Smooth muscle cell of the brain vasculature (primary cell): ENCODE measurements at places on chromosomes 13 and 19.

- DNase-seq, result no peak
Measured at GRCh38 chr13:50464349-50465251, 378.9 kb downstream of the DLEU7 start.

DNA sequence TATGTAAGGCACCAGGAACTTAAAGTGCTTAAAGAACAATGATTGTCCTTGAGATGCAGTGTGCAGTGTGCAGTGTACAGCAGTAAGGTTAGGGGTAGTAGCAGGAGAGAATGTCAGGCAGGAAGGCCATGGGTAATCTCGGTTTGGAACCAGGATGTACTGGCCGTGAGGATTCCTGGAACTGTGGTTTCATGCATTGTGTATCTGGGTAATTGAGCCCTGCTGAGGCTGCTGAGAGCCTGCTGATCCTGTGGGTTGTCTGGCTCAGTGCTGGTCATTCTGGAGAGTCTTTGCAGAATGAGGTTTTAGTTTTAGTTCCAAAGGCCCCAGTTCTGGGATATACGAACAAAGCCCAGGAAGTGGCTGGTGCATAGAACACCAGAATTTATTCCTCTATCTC, 71.0 kb downstream of the ZNF568 start:
- DNase-seq, result no peak

GRCh38 chr19:39740395-39740794, 2.6 kb upstream of the CLC start:
- DNase-seq, result no peak

- no peak for DNase-seq
Measured at GRCh38 chr19:6540918-6541689, 10.3 kb downstream of the TNFSF9 start.

- DNase-seq, result no peak
Measured at GRCh38 chr13:36417331-36417730, 15.0 kb upstream of the CCNA1 start.

- no peak for DNase-seq
Measured at GRCh38 chr19:29121684-29122083, 91.3 kb downstream of the UQCRFS1 start.

DNA sequence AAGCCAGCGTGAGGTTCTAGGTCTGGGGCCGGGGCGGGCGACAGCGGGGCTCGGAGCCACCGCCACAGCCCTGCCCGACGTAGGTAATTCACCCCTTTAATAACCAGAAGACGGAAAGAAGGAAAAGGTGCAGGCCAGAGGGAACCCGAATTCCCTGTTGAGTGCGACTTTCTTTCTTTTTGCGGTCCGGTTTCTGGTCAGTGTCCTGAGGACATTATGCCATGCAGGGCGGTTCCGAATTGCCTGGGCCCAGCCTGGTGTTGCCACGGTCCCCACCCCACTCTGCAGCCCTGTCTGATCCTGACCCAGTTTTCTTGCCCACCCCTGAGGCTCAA, 18.4 kb upstream of the TFDP1 start:
- DNase-seq, result no peak

- DNase-seq, result no peak
Measured at GRCh38 chr13:46551410-46552302, 1.3 kb upstream of the LRCH1 start.

DNA sequence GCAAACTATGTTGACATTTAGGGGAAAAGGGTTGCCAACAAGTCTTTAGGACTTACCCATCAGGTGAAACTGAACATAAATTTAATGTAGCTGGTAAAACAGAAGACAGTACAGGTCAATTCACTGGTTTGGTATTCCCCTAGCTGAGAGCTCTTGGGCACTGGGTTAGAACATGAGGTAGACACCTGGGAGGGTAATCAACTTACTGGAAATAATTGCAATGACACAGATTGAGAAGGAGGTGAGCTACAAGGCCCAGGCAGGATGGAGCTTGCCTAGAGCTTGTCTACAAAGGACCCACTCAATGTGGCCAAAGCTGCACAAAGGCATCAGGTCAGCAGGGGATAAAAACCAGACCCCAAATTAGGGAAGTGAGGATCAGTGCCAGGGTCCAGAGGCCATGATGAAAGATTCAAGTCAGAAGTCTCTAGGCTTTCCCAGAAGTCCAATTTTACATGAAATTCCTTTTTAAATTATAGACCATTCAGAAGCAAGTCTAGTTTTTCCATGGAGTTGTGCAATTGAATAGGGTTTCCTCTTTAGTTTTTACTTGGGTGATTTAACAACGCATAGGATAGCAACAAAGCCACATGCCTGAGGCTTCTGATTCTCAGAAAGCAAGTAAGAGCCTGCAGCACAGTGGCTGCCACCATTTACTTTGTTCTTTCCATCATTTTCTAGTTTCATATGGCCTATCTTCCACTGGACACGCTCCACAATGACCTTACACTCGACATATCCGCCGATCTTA, 194.0 kb downstream of the NDFIP2 start:
- no peak for DNase-seq

DNA sequence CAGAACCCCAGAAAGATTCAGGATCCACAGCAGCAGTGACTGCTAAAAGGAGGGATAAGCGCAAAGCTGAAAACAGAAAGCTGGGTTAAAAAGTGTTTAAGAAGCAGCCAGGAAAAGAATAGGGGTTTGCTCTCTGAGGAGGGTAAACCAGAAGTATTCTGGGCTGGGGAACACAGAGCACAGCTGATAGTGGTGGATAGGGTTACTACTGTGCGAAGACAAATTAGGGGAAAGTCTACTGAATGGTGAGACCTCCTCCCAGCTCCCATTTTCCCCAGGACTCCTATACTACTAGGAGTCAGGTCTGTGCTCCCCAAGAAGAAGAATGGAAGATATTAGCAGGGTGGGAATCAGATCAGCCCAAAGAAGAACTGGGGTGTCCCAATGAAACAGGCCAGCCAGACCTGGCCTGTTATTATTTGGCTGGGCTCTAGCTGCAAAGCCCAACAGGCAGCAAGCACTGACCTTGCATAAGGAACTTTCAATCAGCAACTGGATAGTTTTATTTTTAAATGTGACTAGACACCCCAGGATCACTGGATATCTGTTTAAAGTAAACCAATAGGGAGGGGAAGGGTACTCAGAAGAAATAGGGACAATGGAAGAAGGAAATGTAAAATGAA, 43.5 kb upstream of the SERTM1 start:
- no peak for DNase-seq

GRCh38 chr19:6086068-6086788, 24.1 kb downstream of the RFX2 start:
- no peak for DNase-seq

GRCh38 chr13:30303269-30303668, 4.1 kb downstream of the KATNAL1 start:
- no peak for DNase-seq

DNA sequence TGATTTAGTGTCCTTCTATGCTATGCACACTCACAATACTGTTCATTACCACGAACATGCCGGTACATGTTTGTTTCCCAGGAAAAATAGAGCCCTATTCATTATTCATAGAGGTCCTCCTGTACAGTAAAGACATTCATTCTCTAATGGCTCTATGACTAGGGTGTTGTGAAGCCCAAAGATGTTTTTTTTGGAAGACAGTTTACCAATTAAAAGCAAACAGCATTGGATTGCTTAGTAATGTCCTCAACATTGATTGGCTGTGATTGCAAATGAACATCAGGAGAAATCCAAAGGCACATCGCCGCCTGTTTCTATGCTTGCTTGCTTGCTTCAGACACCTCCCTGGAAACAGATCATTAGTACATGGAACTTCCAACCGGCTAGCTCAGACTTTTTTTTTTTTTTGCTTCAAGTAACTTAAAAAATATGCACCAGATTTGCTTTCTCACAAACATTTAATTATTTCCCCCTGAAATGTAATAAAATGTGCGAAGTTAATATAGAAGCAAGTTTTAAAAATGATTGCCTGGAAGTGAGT, 8.8 kb upstream of the GPC6 start:
- DNase-seq, result no peak

DNA sequence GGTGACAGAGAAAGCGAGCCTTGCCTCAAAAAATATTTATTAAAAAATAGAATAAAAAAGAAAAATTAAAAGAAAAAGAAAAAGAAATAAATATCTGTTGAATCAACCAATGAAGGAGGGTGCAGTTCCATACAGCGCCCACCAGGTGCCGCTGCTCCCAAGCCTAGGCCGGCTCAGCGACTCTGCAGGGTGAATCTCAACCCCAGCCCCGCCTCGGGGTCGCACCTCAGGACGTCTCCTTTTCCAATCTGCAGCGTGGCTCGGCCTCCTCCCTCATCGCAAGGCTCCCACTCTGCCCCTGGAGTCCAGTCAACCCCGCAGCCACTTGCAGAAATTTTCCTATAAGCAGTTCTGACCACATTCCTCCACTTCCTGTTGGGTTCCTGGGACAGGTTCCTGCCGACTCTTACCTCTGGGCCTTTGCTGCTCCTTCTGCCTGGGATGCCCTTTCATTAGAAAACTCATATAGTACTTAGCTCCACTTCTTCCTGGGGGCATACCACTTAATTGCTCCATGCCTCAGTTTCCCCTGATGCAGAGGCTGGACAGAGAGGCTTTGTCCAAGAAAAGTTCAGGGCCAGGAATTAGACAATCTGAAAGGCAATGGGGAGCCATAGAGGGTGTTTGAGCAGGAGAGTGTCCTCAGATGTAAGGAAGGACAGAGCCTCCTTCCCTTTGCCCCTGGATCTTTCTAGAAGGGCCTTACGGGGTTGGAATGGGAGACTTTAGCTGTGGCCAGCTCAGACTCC, 24.3 kb downstream of the NFILZ start:
- no peak for DNase-seq

DNA sequence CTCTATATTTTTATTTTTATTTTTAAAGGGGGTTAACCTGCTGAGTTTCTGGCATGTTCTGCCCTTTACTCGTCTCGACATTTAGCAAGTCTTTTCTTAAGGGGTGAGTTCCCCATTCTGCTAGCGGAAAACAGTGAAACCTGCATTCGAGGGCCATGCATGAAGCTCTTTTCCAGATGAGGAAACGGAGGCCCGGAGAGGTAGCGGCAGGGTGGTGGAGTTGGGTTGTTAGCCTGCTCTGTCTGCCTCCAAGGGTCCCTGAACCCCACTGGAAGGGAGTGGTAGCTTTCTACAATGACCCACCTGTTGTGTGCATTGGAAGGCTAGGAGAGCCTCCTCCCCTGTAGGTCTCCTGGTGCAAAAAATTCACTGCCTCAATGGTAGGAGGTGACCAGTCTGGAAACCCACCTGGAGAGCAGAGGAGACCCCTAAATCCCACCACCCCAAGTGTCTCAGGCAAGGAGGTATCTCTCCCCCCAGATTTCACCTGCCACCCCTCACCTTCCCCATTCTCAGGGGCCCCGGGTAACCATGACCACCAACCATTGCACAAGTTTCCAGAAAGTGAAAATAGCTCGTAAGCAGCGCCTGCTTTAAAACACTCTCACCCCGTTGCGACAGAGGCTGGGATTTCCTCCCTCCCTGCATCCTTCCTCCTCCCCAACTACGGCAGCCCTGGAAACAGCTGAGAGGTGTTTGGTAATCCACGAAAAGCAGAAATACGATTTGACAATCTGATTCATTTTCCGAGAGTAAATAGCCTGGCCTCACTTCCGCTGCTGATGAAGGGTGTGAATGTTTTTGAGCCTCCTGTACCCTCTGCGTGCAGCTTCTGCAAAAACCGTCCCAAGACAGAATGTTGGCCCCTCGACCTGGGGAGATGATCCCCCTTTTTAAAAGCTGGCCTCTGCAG, 3.5 kb downstream of the KLF2 start:
- no peak for DNase-seq

DNA sequence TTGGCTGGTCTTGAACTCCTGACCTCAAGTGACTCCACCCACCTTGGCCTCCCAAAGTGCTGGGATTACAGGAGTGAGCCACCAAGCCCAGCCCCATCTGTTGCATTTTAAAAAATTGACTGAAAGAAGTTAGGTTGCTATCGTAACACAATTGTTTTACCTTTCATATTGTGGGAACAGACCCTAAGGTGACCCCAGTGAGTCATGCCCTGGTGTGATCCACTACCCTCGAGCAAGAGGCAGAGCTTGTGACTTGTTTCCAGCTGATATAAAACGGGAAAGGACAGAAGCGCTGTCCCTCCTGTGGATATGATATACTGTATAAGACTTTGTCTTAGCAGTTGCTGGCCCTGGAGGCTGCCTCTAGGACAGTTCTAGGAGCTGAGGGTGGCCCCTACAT, 308.6 kb downstream of the HS6ST3 start:
- no peak for DNase-seq

GRCh38 chr13:23512762-23513395, 57.3 kb upstream of the TNFRSF19 start:
- no peak for DNase-seq

DNA sequence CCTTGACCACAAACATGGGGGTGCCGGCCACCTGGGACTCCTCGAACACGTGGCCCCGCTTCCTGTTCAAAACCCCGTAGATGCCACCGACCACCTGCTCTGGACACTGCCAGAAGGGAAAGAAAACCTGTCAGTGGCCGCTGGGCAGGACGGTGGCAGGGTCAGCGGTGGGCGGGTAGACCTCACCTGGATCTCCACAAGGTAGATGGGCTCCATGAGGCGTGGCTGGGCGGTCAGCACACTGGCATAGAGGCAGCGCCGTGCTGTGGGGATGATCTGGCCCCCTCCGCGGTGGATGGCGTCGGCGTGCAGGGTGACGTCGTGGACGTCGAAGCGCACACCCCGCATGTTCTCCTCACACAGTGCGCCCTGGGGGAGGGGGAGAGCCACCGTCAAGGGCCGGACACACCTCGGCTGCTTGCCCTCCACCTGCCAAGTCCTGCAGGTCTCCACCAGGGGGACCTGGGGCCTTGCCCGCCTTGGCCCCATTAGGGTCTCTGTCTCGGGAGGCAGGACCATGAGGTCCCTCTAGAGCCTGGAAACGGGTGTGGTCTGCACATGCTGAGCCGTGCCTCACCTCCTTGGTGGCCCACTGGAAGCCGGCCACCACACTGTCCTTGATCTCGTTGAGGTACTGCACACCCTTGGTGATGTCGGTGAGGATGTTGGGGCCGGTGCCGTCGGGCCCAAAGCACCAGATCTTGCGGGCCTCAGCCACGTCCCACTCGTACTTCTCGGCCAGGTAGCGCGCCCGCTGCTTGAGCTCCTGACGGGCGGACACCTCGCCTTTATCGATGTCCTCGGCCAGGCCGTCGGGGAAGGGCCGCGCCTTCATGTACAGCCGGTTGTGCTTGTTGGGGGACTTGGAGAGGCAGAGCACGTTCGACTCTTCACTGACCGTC, 6.6 kb upstream of the DAPK3 start:
- no peak for DNase-seq

DNA sequence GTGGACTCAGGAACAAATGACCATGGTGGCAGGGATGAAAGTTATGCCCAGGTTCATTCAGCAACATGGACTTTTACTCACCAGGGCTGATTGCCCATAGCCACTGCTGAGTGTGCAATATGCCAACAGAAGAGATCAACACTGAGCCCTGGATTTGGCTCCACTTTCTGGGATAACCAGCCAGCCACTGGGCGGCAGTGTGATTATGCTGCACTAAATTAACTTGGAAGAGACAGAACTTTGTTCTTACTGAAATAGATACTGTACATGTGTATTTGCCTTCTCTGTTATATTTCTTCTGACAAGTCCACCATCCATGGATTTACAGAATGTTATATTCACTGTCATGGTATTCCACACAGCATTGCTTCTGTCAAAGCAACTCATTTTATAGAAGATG, 257.4 kb downstream of the TDRD3 start:
- no peak for DNase-seq
